ENCODE measurements at places on chromosomes 6 and 20.

GRCh38 chr6:14664621-14665315, 547.2 kb downstream of the CD83 start:
- DNase-seq, result no peak

GRCh38 chr6:139588076-139588639, 213.7 kb upstream of the CITED2 start:
- peak; percentile 92 for DNase-seq

GRCh38 chr6:71621918-71622519, 264.3 kb upstream of the RIMS1 start:
- DNase-seq, result peak; percentile 2

GRCh38 chr6:41705996-41706835, 29.2 kb downstream of the TFEB start:
- DNase-seq, result no peak

DNA sequence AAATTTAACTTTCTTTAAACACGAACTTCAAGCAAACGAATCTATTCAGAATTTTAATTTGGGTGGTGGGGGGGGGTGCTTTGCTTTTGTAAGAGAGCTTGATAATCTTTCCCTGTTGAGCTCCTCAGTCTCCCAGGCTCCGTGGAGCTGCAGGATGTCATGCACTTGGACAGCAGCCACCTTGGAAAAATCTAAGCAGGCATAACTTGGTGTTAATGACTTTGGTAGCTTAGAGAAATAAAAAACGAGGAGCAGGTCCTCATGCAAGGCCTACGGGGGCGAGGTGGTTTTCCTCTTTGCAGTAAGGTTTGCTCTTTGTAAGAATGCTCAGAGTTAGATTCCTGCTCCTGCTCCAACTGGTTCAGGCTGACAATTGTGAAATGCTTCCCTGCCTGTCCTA, 102.3 kb downstream of the EDN1 start:
- DNase-seq, result no peak

DNA sequence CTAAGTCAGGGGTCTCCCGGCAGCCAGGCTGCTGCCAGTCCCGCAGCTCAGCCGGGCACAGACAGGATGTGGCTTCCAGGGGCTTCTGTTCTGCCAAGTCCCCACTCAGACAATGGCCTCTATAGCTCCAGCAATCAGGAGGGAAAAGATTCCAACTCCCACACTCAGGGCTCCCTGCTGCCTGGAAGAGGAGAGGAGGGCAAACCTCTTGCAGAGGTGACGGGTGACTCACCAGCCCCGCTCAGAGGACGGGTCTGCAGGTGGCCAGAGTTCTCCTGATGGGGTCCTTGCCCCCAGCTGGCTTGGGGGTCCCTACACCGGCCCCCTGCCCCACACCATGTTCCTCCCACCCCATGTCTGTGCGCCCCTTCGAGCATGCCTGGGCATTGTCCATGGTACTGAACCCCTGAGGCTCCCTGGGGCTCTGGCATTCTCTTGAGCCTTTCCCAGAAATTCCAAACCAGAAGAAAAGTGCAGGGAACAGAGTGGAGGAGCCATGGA, 32.6 kb downstream of the NTSR1 start:
- DNase-seq, result no peak

All from NCI-H1105 (cell line).